Ammon's horn (tissue), 1 donor: ENCODE measurements at places on chromosomes 13 and 19.

GRCh38 chr13:24557081-24557480 is 44.5 kb upstream of the PARP4 start:
- DNase-seq, result no peak

GRCh38 chr19:1106841-1107660 is 3.3 kb downstream of the GPX4 start:
- DNase-seq, result no peak

GRCh38 chr13:46596466-46596865 is 43.5 kb downstream of the LRCH1 start:
- no peak for DNase-seq

GRCh38 chr13:95533545-95534160 is 18.9 kb upstream of the CLDN10 start:
- DNase-seq, result no peak

- no peak for DNase-seq
These were observed 219.5 kb upstream of the TSHZ3 start for GRCh38 chr19:31568724-31569123.

DNA sequence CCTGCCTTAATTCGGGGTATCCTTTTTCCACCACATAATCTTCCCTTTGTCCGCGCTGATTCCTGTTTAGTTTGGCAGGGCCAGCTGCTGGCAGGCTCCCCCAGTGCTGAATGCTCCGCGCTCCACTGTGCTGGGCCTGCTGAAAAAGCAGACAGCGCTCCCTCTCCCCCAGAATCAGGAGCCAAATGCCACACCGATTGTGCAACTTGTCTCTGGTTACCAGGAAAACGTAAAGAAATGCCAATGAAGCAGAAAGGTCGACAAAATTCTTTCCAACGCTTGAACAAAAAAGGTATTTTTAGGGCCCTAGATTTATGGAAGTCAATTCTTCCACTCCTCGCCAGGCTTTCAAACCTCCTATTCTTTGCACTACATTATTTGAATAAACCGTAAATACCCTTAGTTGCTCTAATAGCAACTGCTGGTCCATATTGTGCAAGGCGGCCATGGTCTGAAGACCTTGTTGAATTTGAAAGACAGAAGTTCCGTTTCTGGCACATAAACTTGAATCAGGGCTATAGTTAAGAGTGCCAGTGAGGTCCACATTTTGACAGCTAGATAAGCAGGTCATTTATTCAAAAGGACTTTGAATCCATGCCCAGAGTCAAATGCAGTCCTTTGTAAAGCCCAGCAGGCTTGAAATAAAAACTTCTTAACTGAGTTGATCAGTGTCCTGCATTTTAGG is 206.7 kb upstream of the RFC3 start:
- DNase-seq, result peak; percentile 86
